ENCODE measurements at places on chromosomes 4 and X. TPM values are rescaled to one million over a fixed set of nuclear protein-coding genes. Genes with fewer than 3 reads are reported as not detected.
A peak's percentile ranks its signal among the peaks of the same experiment; 100 is the strongest.

GRCh38 chrX:470686-471085, 84.0 kb upstream of the PPP2R3B start:
- no peaks in the 10 kb centered on the region for H3K4me1 ChIP-seq
- DNase-seq, result no peak
- no peaks in the 10 kb centered on the region for H3K27me3 ChIP-seq
- H3K36me3 ChIP-seq, result no peaks in the 10 kb centered on the region

- no peaks in the 10 kb centered on the region for H3K4me1 ChIP-seq
- no peaks in the 10 kb centered on the region for H3K36me3 ChIP-seq
- H3K4me3 ChIP-seq, result no peak overlapping the region
- no peaks in the 10 kb centered on the region for H3K27me3 ChIP-seq
- DNase-seq, result peak; percentile 16
- no peak overlapping the region for H3K27ac ChIP-seq
Measured at GRCh38 chr4:120850018-120850599, 72.4 kb downstream of the PRDM5 start.

DNA sequence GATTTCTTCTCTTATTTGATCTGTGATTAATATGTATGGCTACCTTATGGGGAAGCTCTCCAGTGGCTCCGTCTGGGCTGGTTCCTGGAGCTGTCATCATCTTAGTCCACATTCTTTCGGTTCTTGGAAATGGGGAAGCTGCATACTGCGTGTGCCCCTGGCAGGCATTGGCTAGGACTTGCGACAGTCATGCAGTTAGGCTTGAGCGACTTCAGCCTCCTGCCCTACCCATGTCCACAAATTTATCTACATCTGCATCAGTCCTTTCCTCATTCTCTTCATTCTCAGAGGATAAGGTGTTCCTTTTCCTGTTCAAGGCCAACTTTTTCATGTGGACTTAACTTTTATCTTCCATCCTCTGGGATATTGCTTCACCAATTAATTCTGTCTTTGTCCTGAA, 214.2 kb downstream of the RELL1 start:
- no peak overlapping the region for H3K27ac ChIP-seq
- no peaks in the 10 kb centered on the region for H3K27me3 ChIP-seq
- no peaks in the 10 kb centered on the region for H3K36me3 ChIP-seq
- no peak overlapping the region for H3K4me3 ChIP-seq
- no peaks in the 10 kb centered on the region for H3K4me1 ChIP-seq
- no peak for DNase-seq

GRCh38 chrX:17842769-17843525, 18.2 kb downstream of the RAI2 start:
- no peaks in the 10 kb centered on the region for H3K36me3 ChIP-seq
- H3K27ac ChIP-seq, result no peak overlapping the region
- H3K4me1 ChIP-seq, result no peaks in the 10 kb centered on the region
- no peaks in the 10 kb centered on the region for H3K27me3 ChIP-seq
- peak; percentile 1 for DNase-seq

DNA sequence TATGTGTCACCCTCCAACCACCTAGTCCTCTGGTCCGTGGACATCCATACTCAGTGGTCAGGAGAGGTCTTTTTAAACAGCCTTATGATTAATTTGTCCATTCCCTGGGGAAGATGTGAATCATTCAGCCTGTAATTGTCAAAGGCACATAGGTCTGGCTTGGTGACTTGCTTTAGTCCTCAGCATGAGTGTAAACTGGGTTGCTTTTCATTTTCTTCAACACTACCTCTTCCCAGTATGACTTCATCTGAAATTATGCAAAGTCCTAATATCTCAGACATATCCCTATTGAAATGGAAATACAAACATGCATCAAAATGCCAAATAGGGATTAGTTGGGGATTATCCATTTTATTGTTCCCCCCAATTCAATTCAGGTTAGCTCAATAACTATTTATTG, 208.3 kb upstream of the AMOT start:
- no peaks in the 10 kb centered on the region for H3K4me1 ChIP-seq
- no peak for DNase-seq
- no peaks in the 10 kb centered on the region for H3K27me3 ChIP-seq

- no peaks in the 10 kb centered on the region for H3K36me3 ChIP-seq
- no peak for DNase-seq
- H3K27me3 ChIP-seq, result no peaks in the 10 kb centered on the region
Measured at GRCh38 chrX:47166126-47166525, 21.1 kb downstream of the RBM10 start.

DNA sequence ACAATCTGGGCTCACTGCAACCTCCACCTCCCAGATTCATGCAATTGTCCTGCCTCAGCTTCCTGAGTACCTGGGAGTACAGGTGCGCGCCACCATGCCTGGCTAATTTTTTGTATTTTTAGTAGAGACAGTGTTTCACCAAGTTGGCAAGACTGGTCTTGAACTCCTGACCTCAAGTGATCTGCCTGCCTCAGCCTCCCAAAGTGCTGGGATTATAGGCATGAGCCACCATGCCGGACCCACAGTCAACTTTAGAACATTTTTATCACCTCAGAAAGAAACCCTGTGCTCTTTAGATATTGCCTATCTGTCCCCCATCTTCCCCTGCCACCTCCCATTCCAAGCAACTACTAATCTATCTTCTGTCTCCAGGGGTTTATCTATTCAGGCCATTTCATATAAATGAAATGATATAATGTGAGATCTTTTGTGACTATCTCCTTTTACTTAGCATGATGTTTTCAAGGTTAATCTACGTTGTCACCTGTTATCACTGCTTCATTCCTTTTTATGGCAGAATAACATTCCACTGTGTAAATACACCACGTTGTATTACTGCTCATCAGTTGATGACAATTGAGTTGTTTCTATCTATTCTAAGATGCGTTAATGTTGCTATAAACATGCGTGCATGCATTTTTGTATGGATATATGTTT, 44.3 kb upstream of the GALNT7 start:
- no peaks in the 10 kb centered on the region for H3K36me3 ChIP-seq
- H3K4me3 ChIP-seq, result no peak overlapping the region

DNA sequence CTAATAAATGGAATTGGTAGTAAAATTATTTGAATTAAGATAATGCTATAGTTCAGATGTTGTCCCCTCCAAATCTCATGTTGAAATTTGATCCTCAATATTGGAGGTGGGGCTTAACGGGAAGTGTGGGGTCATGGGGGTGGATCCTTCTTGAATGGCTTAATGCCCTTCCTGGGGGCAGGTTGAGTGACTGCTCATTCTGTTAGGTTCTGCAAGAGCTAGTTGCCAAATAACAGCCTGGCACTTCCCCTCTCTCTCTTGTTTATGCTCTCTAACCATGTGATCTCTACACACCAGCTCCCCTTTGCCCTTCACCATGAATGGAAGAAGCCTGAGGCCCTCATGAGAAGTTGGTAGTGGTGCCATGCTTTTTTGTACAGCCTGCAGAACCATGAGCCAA, 724.8 kb upstream of the FTHL17 start:
- no peaks in the 10 kb centered on the region for H3K27me3 ChIP-seq
- H3K27ac ChIP-seq, result no peak overlapping the region
- DNase-seq, result no peak
- H3K36me3 ChIP-seq, result no peaks in the 10 kb centered on the region
- H3K4me1 ChIP-seq, result no peaks in the 10 kb centered on the region

GRCh38 chr4:66351761-66352160, 681.5 kb upstream of the EPHA5 start:
- H3K36me3 ChIP-seq, result no peaks in the 10 kb centered on the region
- DNase-seq, result no peak
- no peak overlapping the region for H3K27ac ChIP-seq

DNA sequence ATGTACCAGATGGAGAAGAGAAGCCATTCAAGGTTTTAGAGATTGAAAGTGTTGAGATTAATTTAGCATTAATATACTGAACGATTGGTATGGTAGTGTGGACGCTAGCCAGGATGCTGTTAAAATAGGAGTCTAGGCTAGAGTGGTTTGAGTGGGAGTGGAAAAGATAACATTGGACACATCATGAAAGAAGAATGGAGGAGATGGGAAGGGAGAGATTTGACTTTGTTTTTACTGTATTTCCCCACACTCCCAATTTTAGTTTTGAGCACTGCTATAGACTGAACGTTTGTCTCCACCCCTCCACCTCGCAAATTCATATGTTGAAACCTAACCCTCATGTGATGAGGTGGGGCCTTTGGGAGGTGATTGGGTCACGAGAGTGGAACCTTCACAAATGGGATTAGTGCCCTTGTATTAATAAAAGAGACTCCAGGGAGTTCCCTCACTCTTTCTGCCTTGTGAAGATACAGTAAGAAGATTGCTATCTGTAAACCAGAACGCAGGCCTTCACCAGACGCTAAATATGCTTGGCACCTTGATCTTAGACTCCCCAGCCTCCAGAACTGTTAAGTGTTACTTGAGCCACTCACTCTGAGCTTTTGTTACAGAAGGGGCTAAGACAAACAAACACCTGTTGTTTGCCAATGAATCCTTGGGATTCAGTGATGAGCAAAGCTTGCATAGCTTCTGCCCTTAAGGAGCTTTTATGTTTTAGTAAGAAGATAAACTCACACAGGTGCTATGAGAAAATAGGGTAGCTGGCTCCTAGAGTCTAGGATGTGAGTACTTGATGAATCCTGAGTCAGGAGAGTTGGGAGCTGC, 25.8 kb downstream of the USP9X start:
- no peak overlapping the region for H3K27ac ChIP-seq
- H3K36me3 ChIP-seq, result no peaks in the 10 kb centered on the region
- DNase-seq, result no peak
- no peak overlapping the region for H3K4me3 ChIP-seq
- H3K27me3 ChIP-seq, result no peaks in the 10 kb centered on the region

GRCh38 chr4:82543131-82543530, 18.7 kb downstream of the TMEM150C start:
- H3K27me3 ChIP-seq, result no peaks in the 10 kb centered on the region
- no peak overlapping the region for H3K4me3 ChIP-seq
- no peaks in the 10 kb centered on the region for H3K4me1 ChIP-seq
- H3K36me3 ChIP-seq, result no peaks in the 10 kb centered on the region
- no peak overlapping the region for H3K27ac ChIP-seq

DNA sequence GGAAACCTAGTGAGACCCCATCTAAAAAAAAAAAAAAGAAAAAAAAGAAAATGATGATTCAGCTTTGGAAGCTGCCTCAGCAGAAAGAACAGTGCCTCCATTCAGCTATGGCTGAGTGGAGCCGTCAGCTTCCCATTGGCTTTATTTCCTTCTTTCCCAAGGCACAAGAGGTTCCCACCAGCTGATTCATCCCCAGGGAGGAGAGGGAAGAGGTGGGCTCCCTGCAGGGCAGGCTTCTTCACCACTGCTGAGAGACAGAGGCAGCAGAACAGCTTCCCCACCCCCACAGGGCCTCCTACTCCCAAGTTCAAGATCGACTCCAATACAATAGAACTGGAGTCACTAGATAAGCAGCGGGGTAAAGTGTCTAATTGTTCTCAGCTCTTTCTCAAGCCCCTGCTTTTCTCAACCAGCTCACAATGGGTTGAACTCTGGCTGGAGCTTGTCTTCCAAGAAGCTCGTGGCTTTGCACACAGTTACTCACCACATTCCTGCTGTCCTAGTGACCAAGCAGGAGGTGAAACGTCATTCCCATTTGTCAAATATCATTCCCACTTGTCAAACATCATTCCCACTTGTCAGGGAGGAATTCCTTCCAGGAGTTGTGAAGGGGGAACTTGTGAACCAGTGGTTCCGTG, 47.8 kb downstream of the FHDC1 start:
- no peak overlapping the region for H3K4me3 ChIP-seq
- no peak for DNase-seq
- peaks cover 2% of the 10 kb centered on the region for H3K27me3 ChIP-seq
- H3K27ac ChIP-seq, result no peak overlapping the region
- no peaks in the 10 kb centered on the region for H3K36me3 ChIP-seq

Gene GLRA2
- total RNA-seq, result not detected

Gene ENPEP
- total RNA-seq, result not detected

Gene SPANXC
- total RNA-seq, result not detected

Gene EDA2R
- total RNA-seq, result 1.9 TPM

Gene NUP54
- total RNA-seq, result 45.7 TPM

Gene NIPAL1
- total RNA-seq, result 1.7 TPM

Gene DRP2
- total RNA-seq, result 0.78 TPM

Gene OTOP1
- total RNA-seq, result not detected

Gene CXCR3
- not detected for total RNA-seq

Data from endothelial cell of umbilical vein (primary cell).